Glutamatergic neuron (in vitro differentiated cells): ENCODE measurements at places on chromosomes 2 and 18.
A peak's percentile ranks its signal among the peaks of the same experiment; 100 is the strongest.

DNA sequence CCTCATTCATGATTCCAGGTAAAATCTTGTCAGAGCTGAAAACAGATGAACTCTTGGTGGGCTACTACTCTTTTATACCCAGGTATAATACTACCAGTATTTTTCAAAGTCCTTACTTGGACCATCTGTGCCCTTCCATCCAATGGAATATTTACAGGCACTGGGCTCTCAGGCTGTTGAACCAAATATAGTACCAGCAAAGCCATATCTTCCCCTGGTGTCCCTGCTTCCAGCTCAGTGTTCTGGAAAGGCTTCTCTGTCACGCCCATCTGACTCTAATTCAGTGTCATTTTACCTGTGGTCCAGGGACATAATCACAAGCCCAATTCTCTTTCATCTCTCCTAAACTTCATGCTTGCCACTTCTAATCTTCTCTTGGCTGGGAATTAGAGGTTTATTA lies 119.2 kb upstream of the STK17B start:
- DNase-seq = no peak

GRCh38 chr18:50190926-50191325 lies 4.0 kb downstream of the MYO5B start:
- no peak for DNase-seq

DNA sequence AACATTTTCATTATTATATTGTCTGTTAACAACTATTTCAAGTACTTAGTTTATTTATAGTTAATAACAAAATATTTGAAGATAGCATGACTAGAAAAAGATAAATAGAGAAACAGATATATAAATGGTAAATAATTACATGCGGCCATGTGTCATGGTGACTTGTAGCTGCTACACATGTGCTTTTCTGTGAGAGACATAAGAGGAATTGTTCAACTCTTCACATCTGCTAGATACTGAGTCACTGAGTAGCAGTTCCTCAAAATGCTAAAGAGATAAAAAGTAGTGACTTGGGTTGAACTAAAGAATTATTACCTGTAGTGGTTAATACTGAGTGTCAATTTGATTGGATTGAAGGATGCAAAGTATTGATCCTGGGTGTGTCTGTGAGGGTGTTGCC lies 37.5 kb upstream of the SCN9A start:
- no peak for DNase-seq

DNA sequence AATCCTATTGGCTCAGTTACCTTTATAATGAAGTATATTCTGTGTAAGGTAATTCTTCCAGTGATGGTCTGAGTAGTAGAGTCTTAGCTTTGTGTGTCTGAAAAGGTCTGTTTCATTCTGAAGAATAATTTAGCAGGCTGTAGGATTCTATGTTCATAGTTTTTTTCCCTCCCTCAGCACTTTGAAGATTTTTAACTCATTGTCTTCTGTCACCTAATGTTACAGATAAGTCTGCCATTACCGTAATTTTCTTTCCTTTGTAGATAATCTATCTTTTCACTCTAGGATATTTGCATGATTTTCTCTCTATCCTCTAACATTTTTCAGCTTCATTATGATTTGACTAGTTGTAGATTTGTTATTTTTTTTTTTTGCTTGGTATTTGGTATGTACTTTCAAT lies 22.7 kb downstream of the INSIG2 start:
- DNase-seq = no peak

GRCh38 chr2:241802421-241803318 lies 6.3 kb upstream of the NEU4 start:
- no peak for DNase-seq

GRCh38 chr2:134261398-134262131 lies 7.7 kb downstream of the MGAT5 start:
- no peak for DNase-seq

GRCh38 chr2:133044556-133044955 lies 374.6 kb upstream of the LYPD1 start:
- no peak for DNase-seq

DNA sequence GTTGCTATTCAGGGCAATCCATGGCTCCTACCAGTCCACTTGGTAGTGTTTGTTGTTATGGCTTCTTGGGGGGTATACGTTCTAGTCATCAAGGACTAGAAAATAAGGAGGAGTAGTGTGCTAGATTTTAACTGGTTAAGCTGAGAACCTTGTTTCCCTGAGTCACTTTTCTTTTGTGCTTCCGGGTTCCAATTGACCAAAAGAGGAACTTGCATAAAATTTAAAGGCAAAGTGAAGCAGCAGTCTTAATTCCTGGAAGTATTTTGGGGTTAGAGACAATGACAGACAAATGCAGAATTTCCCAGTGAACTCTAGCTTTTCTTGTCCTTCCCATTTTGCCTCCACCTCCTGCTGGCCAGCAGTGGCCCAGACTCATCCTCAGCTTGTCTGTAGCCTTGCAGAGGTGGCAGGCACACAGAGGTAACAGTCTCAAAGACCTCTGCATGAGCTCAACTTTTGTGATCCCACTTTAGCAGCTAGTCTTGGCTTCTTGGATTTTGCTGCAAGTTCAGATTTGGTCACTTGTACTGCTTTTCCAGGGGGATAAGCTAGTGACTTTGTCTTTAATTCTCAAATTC lies 1105.8 kb upstream of the NXPH2 start:
- DNase-seq = no peak

GRCh38 chr2:30400151-30400954 lies 46.7 kb upstream of the LCLAT1 start:
- DNase-seq = no peak

GRCh38 chr2:239814116-239814860 lies 210.9 kb downstream of the NDUFA10 start:
- peak; percentile 10 for DNase-seq

DNA sequence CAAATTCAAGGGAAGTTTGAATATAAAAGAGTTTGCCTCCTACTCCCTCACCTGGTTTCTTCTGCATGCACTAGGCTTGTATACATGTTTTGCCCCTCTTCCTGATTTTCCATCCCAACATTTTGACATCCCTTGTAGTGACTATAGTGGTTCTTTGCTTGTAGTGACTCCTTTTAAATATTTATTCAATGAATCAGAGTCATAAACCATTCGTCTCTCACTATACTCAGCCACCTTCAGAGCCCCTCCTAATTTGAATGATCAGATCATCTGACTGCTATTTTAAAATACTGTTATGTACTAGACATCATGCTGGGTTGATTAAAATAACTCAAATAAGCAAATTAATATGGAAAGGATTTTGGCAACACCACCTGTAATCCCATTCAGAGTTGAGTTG lies 492.1 kb upstream of the PIK3C3 start:
- DNase-seq = no peak

GRCh38 chr2:70085711-70086277 lies 1.5 kb upstream of the PCBP1 start:
- DNase-seq = no peak

GRCh38 chr2:15730545-15731212 lies 139.0 kb downstream of the DDX1 start:
- DNase-seq = peak; percentile 65

DNA sequence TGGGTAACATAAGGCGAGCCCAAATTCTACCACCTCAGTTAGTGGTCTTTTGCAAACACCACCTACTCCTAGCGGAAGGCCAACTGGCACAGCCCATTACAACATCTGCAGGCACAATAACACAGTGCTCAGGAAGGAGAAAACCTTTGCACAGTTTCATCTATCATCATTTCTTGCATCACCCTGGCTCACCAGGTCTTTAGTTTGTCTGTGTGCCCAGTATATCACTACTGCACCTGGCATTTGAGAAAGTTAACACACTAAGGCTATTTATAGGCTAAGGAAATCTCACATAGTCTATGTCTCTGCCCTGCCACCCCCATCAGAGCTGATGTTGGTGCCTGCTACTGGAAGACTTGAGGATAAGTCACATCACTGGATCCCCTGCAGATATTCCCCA lies 484.0 kb downstream of the SATB2 start:
- no peak for DNase-seq

DNA sequence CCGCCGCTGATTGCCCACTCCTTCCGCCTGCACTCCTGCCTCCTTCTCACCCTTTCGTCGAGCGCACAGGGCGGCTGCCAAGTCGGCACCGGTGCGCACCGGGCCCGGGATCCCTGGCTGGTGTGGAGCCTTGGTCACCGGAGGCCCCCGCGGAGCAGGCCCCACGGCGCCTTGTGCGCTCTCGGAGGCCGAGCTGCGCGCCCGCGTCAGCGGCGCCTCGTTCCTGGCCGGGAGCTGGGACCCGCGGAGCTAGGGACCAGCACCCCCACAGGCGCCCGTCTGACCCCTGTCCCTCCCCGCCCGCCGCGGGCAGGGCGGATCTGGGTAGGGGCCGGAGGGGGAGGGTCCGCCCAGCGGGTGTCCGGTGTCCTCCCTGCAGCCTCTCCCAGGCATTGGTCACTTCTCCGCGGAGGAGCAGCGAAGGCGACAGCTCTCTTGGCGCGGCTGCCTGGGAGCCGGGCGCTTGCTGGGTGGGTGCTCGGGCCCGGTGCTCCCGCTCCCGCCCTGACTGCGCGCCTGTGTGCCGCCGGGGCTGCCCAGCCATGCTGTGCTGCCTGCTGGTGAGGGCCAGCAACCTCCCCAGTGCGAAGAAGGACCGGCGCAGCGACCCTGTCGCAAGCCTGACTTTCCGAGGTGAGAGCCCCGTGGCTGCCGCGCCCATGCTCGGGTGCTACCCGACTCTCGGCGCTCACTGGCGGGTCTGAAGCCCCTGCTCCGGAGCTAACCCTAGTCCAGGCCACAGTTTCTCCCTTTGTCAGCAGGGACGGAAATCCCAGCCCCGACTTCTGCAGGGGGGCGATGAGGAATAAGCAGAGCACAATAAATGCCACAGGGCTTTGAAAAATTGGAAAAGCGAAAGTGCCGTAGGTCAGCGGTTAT lies 13.2 kb downstream of the DYSF start:
- peak; percentile 62 for DNase-seq

DNA sequence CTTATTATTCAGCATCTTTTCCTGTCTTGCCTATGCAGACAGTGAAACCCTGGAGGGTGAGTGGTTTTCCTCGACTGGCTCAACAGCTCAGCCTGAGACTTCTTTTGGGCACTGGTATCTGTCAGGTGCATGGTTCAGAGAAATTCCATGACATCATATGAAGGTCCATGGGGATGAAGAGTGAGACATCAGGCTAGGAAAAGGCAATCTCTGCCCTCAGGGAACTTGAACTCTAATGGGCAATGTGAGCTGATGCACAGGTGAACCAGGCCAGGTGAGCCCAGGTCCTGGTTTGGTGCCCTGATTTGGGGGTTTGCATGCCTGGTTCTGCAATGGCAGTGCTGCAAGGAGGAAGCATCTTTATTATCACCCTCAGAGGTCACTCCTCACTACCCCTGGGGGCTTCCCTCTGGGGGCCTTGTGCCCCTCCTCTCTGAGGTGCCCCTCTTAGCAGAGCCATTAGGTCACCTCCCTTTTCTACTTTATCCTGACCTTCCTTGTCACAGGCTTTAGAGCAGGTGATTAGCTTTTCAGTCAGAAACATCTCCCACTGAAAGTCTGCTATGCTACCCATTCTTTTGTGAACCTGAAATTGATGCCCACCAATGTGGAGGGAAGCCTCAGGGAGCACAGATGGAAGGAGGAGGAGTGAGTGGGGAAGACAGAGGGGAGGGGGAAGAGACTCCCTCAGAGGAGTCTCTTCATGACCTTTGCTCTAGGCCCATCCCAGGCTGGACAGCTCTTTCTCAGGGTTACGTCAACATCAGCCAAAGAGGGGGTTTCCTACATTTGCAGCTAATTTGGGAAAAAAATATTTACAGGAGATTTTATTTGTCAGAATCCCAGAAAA lies 47.3 kb downstream of the MERTK start:
- no peak for DNase-seq

- DNase-seq = no peak
These were observed 86.1 kb downstream of the MSH2 start for GRCh38 chr2:47488870-47489584.
